ENCODE measurements at places on chromosomes 11 and 22.

GRCh38 chr22:19051381-19052072 lies 70.7 kb downstream of the DGCR2 start:
- no peak for DNase-seq

DNA sequence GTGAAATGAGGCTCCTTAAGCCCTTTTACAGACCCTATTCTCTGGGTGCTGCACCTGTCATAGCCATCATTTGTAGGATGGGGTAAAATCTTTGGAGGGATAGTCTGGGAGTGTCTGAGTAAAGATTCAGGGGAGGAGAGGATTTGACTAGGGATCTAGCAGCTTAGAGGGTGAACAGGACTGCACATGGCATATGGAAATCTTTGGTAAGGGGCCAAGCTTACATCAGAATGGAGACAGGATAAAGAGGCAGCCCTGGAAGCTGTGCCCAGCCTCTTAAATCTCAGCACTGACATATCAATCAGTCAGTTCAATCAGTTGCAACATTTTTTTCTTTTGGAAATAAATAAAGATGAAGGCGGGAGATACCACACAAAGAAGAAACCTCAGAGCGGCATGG lies 301.8 kb upstream of the CADM1 start:
- no peak for DNase-seq

GRCh38 chr11:94539420-94539819 lies 4.3 kb upstream of the FUT4 start:
- no peak for DNase-seq

- no peak for DNase-seq
Observed at GRCh38 chr22:29109822-29110221, 37.0 kb downstream of the KREMEN1 start.
